Fibroblast of the conjunctiva (primary cell): ENCODE measurements at places on chromosomes 7 and 10.

DNA sequence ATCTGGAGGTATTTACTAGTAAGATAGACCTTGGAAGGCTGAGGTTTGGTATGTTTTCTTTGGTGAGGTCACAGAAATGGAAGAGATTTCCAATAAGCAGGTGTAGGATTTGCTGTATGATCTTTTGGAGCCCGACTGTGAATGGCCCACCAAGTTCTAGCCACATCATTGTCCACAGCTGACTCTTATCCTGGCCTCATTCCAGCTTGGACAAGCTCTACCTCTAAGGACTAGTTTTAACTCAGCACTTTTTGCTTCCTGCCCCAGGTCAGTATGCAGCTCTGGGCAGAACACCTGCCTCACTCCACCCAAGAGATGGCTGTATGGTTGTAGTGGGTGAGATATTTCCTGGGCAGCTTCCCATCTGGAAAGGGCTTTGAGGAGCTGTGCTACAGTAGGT is 6.1 kb upstream of the CPA4 start:
- DNase-seq = no peak

DNA sequence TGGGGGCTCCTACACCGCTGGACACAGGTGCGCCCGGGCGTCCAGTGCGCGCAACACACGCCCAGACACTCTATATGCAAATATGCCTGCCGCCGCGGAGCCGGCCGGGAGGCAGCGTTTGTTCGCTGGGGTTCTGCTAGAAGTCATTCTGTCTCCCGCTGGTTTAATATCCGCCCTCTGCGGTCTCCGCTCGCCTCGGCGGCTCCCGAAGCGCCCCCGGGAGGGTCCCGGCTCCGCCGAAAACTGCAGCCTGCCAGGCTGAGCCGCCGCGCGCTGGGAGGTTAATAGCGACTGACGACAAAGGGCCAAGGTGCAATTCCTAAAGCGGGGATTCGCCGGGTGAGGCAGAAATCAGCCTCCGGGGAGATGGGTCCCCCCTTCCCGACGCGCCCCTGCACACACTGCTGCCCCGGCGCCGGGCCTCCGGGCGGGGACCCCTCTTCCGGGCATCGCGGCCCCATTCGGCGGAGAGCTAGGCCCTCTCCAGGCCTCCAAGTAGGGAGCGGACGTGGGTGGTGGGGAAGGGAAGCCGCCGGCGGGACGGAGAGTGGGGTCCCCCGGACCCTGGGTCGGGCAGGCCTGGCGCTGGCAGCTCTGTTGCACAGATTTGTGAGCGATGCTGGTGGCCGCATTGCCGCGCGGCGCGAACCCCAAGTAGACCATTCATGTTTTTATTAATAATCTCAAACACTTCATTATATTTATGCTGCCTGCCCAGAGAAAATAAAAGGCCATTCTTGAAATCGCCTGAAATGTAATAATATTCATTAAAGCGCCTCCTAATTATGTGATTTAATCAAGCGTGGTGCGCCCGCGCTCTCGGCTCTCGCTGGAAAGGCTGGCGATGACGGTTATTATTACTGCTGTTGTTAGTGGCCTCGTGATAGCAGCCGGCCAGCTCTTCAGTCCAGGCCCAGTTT is 9.1 kb downstream of the EN2 start:
- no peak for DNase-seq

DNA sequence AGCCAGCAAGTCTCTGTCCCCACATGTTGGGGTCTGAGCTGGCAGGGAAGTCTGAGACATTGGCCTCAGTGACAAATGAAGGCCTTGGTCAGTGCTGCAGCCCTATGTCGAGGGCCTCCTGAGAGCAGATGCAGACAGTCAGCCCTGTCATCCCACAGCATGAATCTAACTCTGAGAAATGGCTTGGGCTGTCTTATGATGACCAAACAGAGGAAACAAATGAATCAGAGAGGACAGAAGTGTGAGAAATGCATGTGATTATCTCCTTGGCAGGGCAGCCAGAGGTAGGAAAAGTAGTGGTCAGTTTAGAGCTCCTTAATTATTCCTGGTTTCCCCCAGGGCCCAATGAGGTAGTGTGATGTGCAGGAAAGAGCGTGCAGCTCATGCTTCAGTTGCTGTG is 287.6 kb downstream of the SORCS3 start:
- DNase-seq = no peak

GRCh38 chr7:30841025-30841735 is 70.0 kb downstream of the MINDY4 start:
- no peak for DNase-seq

- no peak for DNase-seq
Observed at GRCh38 chr10:65544756-65545155, 1381.1 kb upstream of the LRRTM3 start.
